ENCODE measurements at places on chromosomes 5 and 9.

- no peak for DNase-seq
These were observed 41.2 kb downstream of the ANKH start for GRCh38 chr5:14830210-14831005.

DNA sequence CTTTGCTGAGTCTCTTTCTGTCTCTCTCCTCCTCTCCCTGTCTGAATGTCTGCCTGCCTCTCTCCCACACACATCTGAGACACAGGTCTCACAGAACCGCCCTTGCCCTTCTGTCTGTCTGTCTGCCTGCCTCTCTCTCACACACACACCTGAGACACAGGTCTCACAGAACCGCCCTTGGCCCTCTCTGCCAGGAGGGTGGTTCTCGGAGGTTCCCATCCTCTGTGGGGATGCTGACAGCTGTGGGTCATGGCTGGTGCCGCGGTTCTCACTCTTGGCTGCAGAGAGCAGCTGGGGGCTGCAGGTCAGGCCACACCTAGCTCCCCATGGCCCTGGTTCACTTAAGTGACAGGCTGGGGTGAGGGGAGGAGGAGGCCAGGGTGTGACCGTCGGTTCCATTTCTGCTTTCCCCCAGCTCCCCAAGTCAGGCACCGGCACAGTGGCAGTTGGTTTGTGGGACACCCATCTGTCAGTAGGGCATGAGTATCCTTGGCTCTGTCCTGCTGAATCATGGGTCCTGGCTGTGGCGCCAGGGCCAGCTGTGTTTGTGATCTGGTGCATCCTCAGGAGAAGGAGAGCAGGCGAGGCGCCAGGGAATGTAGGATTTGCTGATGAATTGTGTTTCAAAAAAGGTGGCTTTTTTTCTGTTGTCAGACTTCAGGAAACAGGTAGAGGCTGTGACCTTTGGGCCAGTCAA, 42.3 kb upstream of the CLPTM1L start:
- DNase-seq = no peak

- no peak for DNase-seq
These were observed 789 bp downstream of the COL27A1 start for GRCh38 chr9:114155995-114156656.

DNA sequence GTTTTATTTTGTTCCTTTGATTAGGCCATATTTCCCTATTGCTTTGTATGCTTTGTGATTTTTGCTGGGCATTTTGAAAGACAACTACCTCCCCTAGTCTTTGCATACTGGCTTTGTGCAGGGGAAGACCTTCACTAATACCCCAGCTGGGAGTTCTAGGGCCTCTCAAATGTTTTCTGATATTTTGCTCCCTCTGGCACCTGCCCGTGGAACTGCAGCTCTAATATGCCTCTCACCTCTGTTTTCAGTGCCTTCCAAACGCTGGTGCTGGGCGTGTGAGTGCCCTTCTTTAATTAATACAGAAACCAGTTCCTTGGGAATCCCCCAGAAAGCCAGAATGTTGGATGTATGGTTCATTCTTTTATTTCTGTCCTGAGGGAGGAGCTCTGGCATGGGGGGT, 204.5 kb downstream of the COMMD10 start:
- DNase-seq = no peak

- DNase-seq = no peak
These were observed 224.0 kb downstream of the NTRK2 start for GRCh38 chr9:84893419-84894128.
